ENCODE measurements at places on chromosomes 2 and 18. TPM values are rescaled to one million over a fixed set of nuclear protein-coding genes. Genes with fewer than 3 reads are reported as not detected.

- peak; percentile 1 for DNase-seq
Observed at GRCh38 chr2:203097735-203098134, 83.1 kb downstream of the NBEAL1 start.

DNA sequence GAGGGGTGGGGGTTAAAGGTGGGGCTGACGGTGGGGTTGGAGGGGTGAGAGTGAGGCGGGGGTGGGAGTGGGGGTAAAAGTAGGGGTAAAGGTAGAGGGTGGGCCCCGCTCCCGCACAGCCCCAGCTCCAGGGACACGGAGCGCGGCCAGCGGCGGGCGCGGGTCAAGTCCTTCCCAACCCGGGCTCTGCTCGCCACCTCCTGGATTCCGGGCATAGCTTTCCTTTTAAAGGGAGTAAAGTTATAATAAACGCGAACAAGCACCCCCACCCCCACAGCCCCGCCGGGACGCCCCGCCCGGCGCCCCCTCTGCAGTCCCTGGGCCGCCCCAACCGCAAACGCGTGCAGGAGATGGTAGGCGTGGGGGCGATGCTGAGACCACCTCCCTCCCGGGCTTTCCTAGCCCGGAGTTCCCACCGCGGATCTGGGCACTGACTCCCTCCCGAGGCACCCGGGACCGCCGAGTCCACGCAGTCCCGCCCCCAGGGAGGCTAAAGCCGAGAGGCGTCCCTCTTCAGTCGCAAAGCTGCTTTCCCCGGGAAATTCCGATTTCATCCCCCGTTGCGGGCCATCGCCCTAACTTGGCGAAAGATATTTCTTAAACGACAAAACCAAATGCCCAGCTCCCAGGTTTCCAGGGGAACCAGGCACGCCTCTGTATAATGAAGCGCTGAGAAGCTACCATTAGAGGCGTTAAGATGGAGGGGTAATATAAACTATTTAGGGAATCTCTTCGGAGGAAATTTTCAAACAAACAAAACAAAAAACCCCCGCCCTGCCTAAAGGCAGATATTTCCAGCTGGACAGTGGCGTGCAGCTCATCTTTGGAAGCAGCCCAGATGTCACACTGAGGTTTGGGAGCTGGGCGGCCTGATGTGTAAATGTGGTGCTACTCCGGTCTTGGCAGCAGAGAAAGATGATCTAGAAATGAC lies at the start of gene LIMS2:
TSS of gene LIMS2 (minus strand) at position 200 of the 931 bp plus-strand sequence. CDS start 506 bp downstream, outside the sequence.
- DNase-seq, result no peak

DNA sequence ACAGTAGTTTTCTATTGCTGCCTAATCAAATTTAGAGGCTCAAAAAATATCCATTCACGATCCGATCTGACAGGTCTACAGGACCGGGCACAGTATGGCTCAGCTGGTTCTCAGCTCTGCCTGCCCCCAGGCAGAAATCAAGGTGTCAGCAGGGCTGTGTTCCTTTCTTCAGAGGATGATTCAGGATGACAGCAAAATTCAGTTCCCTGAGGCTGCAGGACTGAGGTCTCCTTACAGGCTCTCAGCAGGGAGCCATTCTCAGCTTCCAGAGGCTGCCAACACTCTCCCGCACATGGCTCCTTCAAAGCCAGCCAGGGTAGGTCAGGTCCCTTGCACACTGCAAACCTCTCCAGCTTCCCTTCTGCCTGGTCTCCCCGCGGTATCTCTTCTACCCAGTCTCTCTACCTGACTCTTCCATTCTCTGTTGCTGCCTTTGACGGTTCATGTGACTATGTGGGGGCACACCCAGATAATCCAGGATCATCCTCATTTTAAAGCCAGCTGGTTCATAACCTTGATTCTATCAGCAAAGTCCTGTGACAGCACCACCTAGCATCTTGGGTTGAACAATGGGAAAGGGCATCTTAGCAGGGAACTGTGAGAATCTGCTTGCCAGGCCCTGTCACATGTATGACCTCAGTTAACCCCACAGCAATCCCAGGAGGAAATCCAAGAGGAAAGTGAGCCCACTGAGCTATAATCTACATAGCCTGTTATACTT lies 50.4 kb downstream of the UXS1 start:
- peak; percentile 83 for DNase-seq

GRCh38 chr2:59249441-59250306 lies 1008.5 kb upstream of the FANCL start:
- peak; percentile 2 for DNase-seq

GRCh38 chr2:160512491-160512890 lies 18.9 kb upstream of the RBMS1 start:
- no peak for DNase-seq

- DNase-seq, result no peak
Observed at GRCh38 chr2:216560838-216561270, 62.2 kb downstream of the RPL37A start.

DNA sequence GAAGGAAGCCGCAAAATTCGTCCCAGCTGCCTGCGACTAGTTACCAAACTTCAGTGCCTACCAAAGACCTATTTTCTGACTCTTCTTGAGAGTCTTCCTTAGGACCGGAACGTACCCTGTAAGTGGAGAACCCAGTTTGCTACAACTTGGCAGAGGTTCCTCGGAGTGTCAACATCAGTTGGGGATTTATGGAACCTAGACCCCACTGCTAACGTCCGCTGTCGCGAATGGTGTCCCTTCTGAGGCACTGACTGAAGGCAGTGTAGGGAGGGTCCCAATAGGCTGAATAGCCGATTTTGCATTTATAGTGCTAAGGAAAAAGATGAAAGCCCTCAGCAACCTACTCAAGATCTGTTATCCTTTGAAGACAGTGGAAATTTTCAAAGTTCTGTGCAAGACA lies 568 bp upstream of the STK17B start:
- DNase-seq, result peak; percentile 6

DNA sequence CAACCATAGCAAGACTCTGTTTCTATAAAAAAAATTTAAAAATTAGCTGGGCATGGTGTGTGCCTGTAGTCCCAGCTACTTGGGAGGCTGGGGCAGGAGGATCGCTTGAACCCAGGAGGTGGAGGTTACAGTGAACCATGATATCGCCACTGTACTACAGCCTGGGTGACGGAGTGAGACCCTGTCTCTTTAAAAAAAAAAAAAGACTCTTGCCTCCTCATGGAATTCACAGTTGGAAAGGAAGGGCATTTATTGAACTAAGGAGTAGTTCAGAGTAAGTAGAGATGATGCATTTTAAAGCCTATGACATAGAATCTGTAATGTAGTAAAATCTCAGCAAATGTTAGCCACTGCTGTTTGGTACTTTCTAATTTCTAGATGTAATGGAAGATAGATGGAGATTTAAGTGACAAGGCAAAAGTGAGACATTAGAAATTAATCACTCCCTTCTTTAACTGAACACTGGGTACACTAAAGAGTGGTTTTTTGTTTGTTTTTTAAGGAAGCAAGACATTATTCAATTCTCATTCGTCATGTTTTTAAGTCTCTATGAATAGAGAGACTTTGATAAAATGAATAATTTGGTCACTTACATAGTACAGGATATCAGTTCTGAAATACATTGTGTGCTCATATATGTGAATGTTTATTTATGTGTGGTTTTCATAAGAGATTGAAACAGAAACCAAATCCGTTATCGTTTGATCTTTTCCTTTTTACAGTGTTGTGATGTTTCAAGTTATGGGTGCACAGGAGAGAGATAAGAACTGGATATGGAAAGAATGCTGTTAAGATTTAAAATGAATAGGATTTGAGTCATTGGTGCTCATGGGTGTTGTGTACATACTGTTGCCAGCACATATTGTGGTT lies 186.1 kb upstream of the STON1 start:
- peak; percentile 54 for DNase-seq

- DNase-seq, result no peak
Observed at GRCh38 chr18:33157893-33158292, 282.6 kb downstream of the CCDC178 start.

DNA sequence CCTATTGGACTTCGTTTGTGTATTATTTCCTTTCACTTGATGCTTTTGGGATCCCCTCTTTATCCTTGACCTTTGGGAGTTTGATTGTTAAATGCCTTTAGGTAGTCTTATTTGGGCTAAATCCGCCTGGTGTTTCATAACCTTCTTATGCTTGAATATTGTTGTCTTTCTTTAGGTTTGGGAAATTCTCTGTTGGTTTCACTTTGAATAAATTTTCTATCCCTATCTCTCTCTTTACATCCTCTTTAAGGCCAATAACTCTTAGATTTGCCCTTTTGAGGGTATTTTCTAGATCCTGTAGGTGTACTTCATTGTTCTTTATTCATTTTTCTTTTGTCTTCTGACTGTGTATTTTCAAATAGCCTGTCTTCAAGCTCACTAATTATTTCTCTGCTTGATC lies 354.7 kb downstream of the PARD3B start:
- DNase-seq, result no peak

- no peak for DNase-seq
Observed at GRCh38 chr2:150062416-150062815, 425.1 kb downstream of the RND3 start.

DNA sequence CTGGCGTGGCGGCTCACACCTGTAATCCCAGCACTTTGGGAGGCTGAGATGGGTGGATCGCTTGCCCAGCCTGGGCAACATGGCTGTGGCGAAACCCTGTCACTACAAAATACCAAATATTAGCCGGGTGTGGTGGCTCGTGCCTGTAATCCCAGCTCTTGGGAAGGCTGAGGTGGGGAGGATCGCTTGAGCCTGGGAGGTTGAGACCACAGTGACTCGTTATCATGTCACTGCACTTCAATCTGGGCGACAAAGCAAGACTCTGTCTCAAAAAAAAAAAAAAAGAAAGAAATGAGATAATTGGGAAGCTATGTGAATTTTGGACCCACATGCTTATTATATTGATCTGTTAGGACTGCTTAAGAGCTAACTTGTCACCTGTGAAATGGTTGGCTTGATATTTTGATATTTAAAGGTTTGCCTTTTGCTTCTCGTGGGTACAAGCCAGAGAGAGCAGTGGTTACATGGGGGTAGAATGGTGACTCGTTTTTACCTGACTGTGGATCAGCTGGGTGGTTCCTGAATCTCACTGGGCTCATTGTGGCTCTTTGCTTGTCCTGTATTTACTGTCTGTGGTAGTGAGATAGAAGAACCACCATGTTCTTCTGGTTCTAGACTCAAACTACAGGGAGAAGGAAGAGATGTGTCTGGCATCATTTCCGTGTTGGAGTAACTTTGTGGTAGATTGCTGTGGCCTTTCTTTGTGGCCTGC lies 28.9 kb downstream of the ZNF532 start:
- DNase-seq, result peak; percentile 23

Gene SIGLEC15
- polyA plus RNA-seq, result 0.22 TPM

Gene UGT1A10
- polyA plus RNA-seq, result 0.35 TPM

Gene UGT1A8
- polyA plus RNA-seq, result not detected

Gene DNAJC10
- 30.3 TPM for polyA plus RNA-seq

Gene SLC9A4
- polyA plus RNA-seq, result not detected

Gene UGT1A3
- polyA plus RNA-seq, result 0.58 TPM
